ENCODE measurements at places on chromosomes 13 and 19.
A peak's percentile ranks its signal among the peaks of the same experiment; 100 is the strongest.

GRCh38 chr13:39379118-39379517, 223.9 kb downstream of the LHFPL6 start:
- DNase-seq = no peak

DNA sequence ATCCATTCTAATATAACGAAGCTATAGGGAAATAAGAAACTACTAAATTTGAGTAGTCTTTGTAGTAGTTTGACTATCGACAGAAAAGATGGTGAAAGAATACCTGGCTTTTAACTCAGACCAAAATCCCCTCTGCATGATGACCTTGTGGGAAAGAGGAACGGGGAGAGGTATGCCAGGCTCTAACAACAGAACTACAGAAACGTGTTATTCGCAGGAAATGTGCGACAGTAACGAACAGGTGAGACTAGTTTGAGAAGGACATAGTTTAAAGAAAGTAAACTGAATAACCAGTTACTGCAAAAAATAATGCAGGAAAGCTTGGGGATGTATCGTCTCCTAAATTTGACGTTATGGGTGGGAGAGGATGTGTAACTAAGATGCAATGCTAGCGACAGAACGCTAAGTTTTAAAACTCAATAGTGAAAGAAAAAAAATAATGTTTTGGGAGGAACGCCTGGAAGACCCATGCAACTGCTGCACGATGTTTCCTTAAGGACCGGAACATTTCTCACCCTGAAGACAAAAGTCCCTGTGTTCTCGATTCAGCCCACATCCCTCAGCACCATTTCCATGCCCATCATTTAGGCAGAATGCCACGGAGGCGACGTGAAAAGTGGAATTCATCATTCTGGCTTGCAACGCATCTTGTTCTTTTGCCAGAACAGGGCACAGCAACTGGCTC, 1.6 kb upstream of the RAP2A start:
- no peak for DNase-seq

GRCh38 chr19:15436012-15436825, 13.5 kb downstream of the WIZ start:
- DNase-seq = no peak

- no peak for DNase-seq
These were observed 6.3 kb downstream of the HAUS5 start for GRCh38 chr19:35618857-35619256.

- peak; percentile 17 for DNase-seq
These were observed 15.9 kb upstream of the DNAJC3 start for GRCh38 chr13:95660981-95661581.

DNA sequence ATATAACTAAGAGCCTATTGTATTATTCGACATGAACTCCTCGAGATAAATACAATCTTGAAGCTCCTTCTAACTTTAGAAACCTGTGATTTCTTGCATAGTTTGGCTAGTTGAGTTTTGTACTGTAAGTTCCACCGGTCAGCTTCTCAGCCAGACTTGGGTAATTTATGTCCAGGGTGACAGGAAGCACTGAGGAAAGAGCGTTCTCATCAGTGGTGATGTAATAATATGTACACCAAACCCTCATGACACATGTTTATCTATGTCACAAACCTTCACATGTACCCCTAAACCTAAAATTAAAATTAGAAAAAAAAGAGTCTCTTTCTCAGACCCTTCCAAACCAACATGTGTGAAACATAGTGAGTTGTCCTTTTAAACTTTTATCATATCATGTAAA, 205.7 kb downstream of the KCNRG start:
- no peak for DNase-seq

DNA sequence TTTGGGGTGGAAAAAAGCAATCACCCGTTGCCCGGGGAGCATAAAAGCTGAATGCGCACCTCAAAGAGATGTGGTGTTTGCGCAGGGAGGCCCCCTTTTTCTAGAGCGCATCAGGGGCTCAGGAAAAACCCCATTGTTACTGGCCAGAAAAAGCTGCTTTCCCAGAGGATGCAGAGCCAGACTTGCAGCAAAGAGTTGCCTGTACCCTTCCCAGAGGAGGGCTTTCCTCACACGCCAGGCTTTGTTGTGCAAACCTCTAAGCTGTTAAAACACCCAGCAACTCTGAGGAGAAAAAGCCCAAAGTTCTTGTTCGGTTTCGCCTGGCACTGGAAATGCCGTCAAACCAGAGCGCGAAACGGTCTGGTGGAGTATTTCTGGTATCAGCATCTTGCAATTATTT, 29.3 kb downstream of the GSX1 start:
- DNase-seq = no peak

DNA sequence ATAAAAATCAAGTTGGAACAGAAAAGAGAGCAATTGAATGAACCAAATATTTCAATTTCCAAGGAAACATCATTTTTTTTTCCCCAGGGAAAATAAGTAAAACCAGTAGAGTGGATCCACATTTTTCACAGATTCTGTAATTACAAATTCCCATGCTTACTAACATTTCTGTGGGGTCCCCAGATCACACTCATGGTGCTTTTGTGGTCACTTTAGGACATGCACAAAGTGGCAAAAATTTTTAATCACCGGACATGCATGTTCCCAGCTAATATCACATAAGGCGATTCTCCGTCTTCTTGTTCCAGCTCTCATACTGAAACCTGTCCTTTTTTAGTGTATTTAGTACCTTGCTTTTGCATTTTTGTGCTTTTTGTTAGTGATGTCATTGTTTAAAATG, 748.2 kb upstream of the SLITRK1 start:
- DNase-seq = no peak

- DNase-seq = no peak
These were observed at the start of gene IGFLR1 for GRCh38 chr19:35742121-35742724. Gene IGFLR1 (minus strand): TSS chr19:35742452. CDS start chr19:35741180, 1,272 bp downstream.

DNA sequence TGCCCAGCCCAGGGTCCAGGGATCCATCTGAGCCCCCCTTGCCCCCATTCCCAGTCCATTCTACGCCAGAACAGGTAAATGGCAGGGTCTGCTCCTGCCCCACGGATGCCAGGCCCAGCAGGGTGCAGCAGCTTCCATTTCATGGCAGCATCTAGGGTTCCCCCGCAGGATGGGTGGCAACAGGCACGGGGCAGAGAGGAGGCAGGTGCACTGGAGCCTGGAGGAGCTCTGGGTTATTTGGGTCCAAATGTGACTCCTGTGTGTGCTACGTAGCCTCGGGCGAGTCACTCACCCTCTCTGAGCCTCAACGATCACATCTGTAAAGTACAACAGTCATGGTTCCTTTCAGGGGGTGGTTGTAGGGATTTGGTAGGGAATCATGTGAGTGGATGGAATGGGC, 27.4 kb downstream of the IL12RB1 start:
- no peak for DNase-seq

All from KG1 (cell line).